ENCODE measurements at places on chromosomes 6 and 20.
A peak's percentile ranks its signal among the peaks of the same experiment; 100 is the strongest.

GRCh38 chr20:57717797-57718196 is 8.0 kb upstream of the PMEPA1 start:
- DNase-seq = peak; percentile 52

DNA sequence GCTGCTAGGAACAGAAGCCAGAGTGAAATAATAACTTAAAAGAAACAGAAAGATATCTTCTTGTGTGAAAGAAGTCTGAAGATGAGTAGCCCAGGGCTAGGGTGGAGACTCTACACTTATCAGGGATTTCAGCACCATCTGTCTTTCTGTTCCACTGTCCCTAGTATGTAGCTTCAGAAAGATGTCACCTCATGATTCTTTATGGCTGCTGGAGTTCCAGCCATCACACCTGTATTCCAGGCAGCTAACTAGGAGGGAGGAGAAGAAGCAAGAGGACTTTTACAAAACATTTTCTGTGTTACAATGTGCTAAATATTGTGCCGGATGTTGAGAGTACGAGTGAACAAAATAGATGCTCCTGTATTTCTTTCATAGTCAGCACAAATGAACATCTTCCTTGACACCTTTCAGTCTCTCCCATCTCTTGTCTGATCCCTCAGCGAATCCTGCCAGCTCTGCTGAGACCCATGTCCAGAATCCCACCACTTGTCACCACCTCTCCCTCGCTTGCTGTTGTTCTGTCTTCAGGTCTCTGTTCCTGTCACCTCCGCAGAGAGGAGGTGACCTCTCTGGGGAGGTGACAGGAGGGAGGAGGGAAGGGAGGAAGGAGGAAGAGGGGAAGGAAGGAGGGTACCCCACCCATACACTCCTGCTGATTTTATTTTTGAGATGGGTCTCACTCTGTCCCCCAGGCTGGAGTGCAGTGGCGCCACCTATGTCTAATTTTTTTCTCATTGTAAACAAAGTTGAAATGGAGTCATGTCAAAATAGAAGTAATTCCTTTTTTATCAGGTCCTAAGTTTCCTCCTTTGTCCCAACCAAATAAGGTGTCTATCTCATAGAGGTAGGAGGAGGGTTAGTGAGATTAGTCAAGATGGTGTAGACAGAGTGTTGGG is 188.9 kb downstream of the TFAP2C start:
- no peak for DNase-seq

GRCh38 chr20:61690993-61691838 is 374.5 kb downstream of the TAF4 start:
- no peak for DNase-seq

DNA sequence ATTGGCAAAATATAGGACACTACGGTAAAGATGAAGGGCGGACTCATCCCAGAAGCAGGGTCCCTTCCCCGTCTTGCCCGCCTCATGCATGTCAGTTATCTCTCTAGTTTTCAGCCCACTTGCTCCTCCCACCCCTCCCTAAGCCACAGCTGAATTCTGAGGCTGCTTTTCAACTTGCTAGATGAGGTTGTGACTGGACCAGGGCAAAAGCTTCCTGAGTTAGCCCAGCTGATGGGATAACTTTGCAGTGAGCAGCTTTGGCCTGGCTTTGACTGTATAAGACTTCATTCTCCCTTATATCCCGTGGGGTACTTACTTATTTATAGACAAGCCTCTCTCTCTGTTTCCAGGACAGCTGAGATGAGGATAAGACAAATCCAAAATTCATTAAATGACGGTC is 23.2 kb downstream of the GHRH start:
- no peak for DNase-seq

DNA sequence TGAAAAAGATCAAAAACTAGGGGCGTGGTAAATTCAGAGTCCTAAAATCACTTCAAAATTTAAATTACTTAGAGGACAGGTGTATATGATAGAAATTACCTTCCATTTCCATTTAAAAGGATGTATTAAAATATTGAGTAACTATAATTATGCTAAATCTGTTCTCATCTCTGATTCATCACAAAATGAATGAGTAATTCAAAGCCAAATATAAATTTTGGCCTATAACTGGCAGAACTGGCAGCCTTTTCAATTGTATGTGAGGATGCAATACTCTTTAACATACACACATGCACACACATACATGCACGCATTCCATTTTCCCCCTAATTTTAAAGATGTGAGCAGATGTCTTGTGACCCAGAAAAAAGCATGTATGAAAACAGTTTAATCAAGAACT is 194.6 kb downstream of the EPM2A start:
- no peak for DNase-seq

DNA sequence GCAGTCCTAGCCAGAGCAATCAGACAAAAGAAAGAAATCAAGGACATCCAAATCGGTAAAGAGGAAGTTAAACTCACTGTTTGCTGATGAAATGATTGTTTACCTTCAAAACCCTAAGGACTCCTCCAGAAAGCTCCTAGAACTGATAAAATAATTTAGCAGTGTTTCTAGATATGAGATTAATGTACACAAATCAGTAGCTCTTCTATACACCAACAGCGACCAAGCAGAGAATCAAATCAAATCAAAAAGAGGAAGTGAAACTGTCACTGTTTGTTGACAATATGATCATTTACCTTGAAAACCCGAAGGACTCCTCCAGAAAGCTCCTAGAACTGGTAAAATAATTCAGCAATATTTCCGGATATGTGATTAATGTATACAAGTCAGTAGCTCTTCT is 21.7 kb downstream of the SERPINB9 start:
- DNase-seq = no peak

GRCh38 chr6:17432356-17432755 is 39.0 kb downstream of the CAP2 start:
- no peak for DNase-seq

GRCh38 chr6:14875481-14876063 is 370.3 kb upstream of the JARID2 start:
- DNase-seq = no peak

DNA sequence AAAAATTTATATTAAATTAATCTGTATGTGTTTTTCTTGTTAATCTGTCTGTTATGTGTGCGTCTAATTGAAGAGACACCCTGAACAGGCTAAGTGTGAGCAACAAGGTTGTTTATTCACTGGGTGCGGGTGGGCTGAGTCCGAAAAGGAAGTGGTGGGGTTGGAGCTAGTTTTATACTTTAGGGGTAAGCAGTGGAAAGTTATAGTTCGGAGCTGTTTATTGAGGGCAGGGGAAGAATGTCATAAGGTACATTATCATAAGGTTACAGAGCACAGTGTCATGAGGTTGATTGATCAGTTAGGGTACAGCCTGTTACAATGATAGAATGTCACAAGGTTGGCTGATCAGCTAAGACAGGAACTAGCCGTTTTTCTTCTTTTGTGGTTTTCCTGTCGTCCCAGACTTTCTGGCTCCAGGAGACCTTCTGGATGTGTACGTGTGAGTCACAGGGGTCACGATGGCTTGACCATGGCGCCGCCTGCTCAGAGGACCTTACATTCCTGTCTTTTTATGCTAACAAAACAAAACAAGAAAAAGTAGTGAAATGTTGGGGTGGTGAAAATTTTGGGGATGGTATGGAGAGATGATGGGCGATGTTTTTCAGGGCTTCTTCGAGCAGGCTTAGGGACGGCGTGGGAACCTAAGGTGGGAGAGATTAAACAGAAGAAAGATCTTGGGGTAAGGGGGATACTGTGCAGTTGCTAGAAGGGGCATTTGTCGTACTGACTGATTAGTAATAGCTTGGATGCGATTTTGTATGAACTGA is 754.0 kb upstream of the ADGRB3 start:
- DNase-seq = no peak

GRCh38 chr6:25175681-25176080 is 103.5 kb upstream of the CARMIL1 start:
- DNase-seq = no peak

- no peak for DNase-seq
Measured at GRCh38 chr6:139983555-139984276, 609.3 kb upstream of the CITED2 start.

- no peak for DNase-seq
Measured at GRCh38 chr20:13681248-13682125, 42.8 kb upstream of the TASP1 start.

- no peak for DNase-seq
Measured at GRCh38 chr6:12415980-12416598, 125.9 kb downstream of the EDN1 start.

GRCh38 chr6:156310701-156311100 is 466.5 kb upstream of the ARID1B start:
- DNase-seq = no peak

- DNase-seq = no peak
Measured at GRCh38 chr6:80465513-80465912, 359.0 kb downstream of the BCKDHB start.

- no peak for DNase-seq
Measured at GRCh38 chr6:65790666-65791065, 83.6 kb upstream of the EYS start.

DNA sequence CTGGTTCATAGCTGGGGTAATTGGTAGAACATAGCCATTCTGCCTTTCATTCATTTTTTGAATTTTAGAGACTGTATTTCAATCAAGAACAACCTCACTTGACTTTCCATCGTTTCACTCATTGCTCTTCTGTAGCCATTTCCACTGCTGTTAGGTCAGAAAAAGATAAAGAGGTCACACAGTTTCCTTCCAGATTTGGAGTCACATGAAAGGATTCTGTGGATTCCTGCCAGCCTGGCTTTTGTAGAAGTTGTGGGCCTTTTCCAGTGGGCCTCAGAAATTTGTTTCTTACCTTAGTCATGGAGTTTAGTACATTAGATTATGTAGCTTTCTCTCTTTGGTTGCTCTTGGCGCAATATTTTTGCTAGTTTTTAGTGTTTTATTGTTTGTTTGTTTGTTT is 157.8 kb downstream of the SASH1 start:
- no peak for DNase-seq

DNA sequence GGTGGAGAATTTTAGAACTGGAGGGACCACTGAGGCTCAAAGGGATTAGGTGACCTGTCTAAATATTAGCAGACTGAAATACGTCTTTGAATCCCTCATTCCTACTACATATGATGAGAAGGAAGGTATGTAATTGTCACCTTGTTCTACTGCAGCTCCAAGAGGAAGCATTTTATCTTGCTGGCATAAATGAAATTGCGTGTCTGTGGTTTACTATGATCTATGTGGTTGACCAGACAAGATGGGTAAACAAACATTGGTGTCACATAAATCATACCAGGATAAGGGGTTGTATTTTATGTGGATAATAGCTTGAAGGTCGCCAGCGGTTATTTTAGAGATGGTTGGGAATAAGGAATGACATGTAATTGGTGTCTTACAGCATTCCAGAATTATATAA is 78.2 kb downstream of the LAMA4 start:
- DNase-seq = no peak

GRCh38 chr6:34657037-34657306 is 39.6 kb downstream of the ILRUN start:
- no peak for DNase-seq

- DNase-seq = no peak
Measured at GRCh38 chr6:113560376-113560775, 296.8 kb upstream of the MARCKS start.

DNA sequence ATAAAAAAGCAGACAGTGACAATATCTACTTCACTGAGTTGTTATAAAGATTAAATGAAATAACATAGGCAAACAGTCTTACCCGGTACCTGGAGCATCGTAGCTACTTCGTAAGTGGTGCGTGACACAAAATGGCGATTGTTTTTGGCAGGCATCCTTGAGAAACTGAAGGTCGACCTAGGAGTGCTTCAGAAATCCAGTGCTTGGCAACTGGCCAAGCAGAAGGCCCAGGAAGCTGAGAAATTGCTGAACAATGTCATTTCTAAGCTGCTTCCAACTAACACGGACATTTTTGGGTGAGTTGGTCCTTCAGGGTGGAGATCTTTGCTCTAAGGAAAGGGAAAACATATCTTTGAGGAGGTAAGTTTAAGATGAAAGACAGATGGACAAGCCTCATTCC is 4.8 kb downstream of the BPIFA2 start:
- no peak for DNase-seq

- no peak for DNase-seq
Measured at GRCh38 chr6:129493354-129493902, 216.5 kb downstream of the ARHGAP18 start.

- DNase-seq = no peak
Measured at GRCh38 chr6:150667977-150668716, 68.5 kb downstream of the PLEKHG1 start.
